ENCODE measurements at places on chromosomes 3 and 15.

GRCh38 chr3:83968356-83968755 lies 990.4 kb upstream of the CADM2 start:
- DNase-seq = peak; percentile 1

- DNase-seq = no peak
These were observed 311.5 kb upstream of the DCBLD2 start for GRCh38 chr3:99212969-99213368.

DNA sequence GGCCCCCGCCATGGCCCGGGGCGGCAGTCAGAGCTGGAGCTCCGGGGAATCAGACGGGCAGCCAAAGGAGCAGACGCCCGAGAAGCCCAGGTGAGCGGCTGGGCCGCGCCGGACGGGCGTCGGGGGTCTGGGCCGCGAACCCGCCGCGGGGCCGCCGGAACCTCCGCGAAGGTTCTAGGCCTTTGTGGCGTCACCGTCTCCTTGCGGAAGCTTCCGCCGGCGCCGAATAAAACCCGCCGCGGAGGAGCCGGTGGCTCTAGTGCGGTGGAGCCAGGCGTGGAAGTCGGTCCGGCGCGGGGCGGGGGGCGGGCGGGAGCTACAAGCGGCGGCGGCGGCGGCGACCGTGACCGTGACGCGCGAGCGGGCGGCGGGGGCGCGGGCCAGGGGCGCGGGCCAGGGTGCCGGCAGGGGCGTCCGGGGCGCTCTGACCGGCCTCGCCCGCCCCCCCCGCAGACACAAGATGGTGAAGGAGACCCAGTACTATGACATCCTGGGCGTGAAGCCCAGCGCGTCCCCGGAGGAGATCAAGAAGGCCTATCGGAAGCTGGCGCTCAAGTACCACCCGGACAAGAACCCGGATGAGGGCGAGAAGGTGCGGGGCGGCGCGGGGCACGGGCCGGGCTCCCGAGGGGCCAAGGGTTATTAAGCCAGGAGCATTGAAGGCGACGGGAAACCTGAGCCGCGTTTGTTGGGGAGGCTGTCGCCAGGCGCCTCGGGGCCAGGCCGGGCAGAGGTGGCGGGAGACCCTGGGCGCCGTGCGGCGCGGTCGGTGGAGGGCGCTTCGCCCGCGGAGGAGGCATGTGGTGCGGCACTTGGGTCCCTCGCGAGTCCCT lies at the start of gene DNAJA4:
Gene DNAJA4, plus strand, starts transcription at position 259 of the 833 bp plus-strand sequence. Its CDS starts 202 bp downstream, at position 461.
- no peak for DNase-seq

DNA sequence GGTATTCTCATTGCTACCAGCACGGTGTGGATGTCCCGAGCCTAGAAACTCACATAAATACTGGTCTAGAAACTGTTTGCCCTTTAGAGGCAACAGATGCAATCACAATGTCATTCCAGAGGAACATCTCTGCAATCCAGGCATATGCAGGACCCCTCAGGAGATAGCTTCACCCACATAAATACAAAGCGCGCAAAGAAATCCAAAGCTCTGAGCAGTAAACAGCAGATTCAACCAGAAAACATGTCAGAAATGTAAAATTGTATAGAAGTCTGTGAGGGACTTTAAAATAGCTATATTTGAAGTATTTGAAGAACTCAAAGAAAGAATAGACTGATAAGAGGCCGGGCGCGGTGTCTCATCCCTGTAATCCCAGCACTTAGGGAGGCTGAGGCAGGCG lies 291.7 kb downstream of the FAM43A start:
- no peak for DNase-seq
